Aorta (tissue), 5 donors: ENCODE measurements at places on chromosomes 11 and 22. TPM values are rescaled to one million over a fixed set of nuclear protein-coding genes. Genes with fewer than 3 reads are reported as not detected.
A peak's percentile ranks its signal among the peaks of the same experiment; 100 is the strongest.

Gene RFPL3
- total RNA-seq = not detected

DNA sequence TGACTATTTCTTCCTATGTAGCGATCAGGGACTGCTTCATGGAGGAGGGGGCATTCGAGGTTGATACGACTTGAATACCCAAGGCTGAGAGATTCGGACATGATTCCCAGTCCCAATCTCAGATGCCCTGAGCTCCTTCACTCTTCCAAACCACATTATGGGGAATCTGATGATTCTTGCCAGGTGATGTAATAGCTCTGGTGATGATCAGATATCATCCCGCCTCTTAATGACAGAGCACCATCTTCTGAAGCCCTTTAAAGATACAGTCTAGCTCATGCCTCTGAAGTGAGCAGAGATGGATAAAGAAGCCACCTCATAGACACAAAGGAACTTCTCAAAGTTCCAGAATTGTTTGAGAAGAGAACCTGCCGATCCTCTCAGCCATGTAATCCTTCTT, 8.9 kb upstream of the CLMP start:
- no peak for DNase-seq

- no peak for DNase-seq
These were observed 310.7 kb upstream of the NCAM1 start for GRCh38 chr11:112650527-112650926.

DNA sequence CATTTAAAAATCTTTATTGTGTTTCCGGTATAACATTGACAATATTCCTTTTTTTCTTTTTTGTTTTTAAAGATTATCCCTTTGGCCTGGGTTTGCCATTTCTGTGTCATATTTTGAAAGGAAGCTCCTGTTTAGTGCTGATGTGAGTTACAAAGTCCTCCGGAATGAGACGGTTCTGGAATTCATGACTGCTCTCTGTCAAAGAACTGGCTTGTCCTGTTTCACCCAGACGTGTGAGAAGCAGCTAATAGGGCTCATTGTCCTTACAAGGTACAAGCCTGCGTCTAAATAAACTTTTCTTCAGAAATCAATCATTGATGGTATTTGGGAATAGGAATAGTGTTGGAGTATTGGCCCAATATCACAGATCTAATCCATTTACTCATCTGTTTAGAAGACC, 19.8 kb downstream of the PIWIL4 start:
- no peak for DNase-seq

- DNase-seq = no peak
These were observed at the start of gene TUB for GRCh38 chr11:8080674-8081590. Gene TUB, plus strand, starts transcription at chr11:8081211. Its CDS starts 300 bp downstream, at chr11:8081511.

Gene KCNE3
- 12.5 TPM for total RNA-seq

- DNase-seq = no peak
These were observed 305.9 kb upstream of the MTNR1B start for GRCh38 chr11:92663539-92663938.

Gene LRRC51
- 8.5 TPM for total RNA-seq

GRCh38 chr11:106262852-106263251, 185.4 kb downstream of the AASDHPPT start:
- no peak for DNase-seq

Gene AGBL2
- 2.0 TPM for total RNA-seq

DNA sequence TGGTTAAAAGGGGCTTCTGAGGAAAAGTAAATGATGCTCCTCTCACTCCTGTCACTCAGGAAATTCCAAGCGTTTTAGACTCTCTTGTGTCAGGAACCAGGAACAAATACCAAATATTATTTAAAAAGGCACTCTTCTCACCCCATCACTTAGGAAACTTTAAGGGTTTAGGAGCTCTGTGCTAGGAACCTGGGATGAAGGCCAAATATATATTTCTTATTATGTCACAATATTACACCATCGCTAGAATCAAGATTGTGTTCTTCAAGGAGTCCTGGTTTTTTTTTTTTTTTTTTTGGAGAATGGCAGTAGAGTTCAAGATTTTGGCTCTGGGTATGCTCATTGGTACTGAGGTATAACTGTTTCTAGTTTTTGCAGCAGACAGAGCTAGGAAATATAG, 79.0 kb upstream of the HEPHL1 start:
- no peak for DNase-seq

DNA sequence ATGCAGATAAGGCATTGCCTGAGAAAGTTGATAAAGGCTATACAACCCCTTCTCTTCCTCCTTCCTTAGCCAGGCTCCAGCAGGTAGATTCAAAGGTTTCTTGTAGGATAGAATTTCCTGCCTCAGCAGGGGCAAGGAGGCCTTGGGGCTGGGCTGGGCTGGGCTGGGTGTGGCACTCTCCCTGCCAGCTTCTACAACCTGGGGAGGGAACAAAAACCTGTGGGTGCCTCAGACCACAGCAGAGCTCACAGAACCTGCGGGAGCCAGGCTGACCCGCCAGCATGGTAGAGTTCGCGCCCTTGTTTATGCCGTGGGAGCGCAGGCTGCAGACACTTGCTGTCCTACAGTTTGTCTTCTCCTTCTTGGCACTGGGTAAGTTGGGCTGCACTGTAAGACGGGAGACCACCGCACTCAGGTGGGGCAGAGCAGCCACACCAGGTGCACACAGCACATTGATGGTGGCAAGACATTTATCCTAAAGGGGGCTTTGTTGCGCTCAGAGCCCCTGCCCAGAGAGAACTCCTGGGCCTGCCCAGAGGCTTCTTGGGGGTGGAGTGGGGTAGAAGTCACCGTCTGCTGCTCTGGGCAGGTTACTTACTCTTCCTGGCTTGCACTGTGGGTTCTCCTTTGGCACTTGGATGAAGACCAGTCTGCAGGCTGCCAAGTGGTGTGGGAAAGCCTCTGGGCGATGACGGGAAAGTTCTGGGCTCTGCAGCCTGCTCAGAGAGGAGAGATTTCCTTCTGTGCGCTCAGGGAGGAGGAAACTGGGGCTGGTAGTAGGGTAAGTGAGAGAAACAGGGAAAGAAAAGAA, at the start of gene MOGAT2:
MOGAT2 (plus strand) TSS at position 231 of the 811 bp plus-strand sequence; CDS start at position 282, 51 bp downstream.
- DNase-seq = no peak

DNA sequence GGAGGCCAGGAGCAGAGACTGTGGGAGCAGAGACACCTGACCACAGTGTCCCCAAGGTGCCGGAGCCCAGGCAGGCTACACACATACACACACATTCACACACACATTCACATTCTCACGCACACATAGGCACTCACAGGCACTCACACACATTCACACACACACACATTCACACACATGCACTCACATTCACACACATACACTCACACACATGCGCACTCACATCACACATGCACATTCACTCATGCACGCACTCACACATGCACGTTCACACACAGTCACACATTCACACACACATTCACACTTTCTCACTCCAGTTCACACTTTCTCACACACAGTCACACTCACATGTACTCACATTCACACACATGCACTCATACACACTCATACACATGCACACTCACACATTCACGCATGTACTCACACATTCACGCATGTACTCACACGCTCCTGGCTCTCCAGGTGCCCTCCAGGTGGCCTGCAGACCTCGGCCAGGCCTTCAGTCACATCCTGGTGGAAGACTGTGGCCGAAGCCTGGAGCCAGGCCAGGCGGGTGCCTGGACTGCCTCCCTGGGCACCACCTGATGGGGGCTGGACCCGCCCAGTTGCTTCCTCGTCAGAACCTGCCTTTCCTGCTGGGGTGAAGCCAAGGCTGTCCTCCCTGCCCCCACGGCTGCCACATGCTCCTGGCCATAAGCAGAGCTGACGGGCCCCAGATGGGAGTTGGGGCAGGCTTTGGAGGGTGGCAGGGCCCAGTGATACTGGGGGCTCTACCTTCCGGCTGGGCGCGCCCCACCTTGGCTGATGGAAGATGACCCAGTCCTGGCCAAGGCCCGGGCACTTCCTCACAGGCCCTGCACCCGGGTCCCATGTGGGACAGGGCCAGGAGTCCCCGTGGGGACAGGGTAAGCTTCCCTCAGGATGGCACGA, 89.5 kb downstream of the WNT7B start:
- peak; percentile 72 for DNase-seq

- no peak for DNase-seq
These were observed 3.3 kb upstream of the DDI1 start for GRCh38 chr11:104033134-104033533.

DNA sequence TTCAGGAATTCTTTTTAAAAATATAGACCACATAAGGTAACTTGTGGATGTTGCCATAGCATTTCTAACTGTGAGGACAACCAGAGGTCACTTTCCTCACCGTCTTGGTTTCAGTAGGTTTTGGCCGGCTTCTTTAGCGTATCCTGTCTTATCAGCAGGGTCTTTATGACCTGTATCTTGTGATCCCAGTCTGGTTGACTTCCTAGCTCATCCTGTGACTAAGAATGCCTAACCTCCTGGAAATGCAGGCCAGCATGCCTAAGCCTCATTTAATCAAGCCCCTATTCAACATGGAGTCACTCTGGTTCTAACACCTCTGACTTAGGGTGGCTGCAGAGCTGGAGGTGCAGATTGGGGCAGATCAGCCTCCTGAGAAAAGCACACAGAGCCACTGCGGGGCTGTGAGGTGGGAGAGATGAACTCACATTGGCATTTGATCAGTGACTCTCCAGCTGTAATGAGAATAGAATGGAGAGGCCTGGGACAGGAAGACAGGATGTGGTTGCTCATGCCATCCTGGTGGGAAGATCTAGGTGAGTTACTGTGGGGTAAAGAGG, 41.1 kb upstream of the TOP3B start:
- no peak for DNase-seq

- DNase-seq = no peak
These were observed 610.7 kb downstream of the NTM start for GRCh38 chr11:131980888-131981668.

- DNase-seq = no peak
These were observed 58.3 kb downstream of the SLC22A12 start for GRCh38 chr11:64649291-64649697.

Gene MRPL16
- total RNA-seq = 29.1 TPM

DNA sequence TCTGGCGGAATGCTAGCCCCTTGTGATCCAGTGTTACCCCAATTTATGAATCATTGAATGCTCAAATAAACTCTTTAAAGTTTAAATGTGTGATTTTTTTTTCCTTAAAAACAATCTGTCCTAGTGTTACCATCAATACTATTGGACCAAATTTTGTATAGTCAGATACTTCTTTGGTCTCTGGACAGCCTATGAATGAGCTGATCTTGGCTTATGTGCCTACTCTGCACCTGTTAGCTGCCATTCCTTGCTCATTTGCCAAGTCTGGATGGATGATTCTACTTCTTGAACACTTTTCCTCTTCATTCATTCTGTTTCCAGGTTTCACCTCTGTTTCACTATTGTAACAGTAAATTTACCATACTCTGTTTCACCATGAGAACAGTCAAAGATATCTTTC, 226.5 kb upstream of the ZBED5 start:
- no peak for DNase-seq

GRCh38 chr11:77346906-77347603, 45.6 kb upstream of the GDPD4 start:
- DNase-seq = no peak

Gene SCN4B
- 11.8 TPM for total RNA-seq

GRCh38 chr22:48088926-48089536, 1326.6 kb downstream of the TBC1D22A start:
- no peak for DNase-seq

DNA sequence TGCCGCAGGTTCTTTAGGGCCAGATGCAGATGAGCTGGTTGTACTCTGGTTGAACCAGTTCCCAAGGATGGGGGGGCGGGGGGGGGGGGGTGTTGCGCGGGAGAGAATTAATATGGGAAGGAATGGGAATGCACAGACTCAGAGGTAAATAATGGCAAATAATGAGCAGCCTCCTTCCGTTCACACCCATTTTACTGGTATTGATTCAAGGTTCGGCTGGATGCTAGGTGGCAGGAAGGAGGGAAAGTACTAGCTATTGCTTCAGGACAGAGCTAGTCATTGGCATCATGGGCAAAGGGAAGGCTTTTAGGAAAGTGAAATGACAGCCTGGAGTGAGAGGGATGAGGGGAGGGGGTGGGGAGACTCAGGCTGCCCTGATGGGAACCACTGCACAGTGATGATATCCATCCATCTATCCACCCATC, at the start of gene VSTM5:
VSTM5 (minus strand) TSS at position 25 of the 425 bp plus-strand sequence. CDS start 116 bp downstream, outside the sequence.
- DNase-seq = no peak

GRCh38 chr11:42598341-42598740, 713.5 kb upstream of the API5 start:
- DNase-seq = no peak

GRCh38 chr11:69664901-69665300, 10.3 kb downstream of the LTO1 start:
- DNase-seq = peak; percentile 56

Gene MFNG
- 35.4 TPM for total RNA-seq

Gene OR51B4
- total RNA-seq = not detected

DNA sequence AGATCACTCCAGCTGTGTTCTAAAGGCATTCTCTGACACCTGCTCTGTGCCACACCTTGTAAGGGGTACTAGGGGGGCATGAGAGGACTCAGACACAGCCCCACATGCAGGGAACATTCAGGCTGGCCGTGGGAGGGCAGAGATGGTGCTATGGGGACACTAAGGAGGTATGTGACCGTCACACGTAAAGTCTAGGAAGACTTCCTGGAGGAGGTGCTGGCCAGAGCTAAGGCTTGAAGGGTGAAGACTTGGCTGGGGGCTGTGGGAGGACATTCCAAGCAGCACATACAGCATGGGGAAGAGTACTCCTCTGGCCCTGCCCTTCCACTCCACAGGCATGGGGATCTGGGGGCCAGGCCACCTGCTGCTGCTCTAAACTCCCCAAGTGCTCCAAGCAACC, 48.5 kb upstream of the TCF20 start:
- DNase-seq = no peak

- DNase-seq = no peak
These were observed 121.0 kb downstream of the WNT11 start for GRCh38 chr11:76085270-76085669.

Gene TBX10
- not detected for total RNA-seq

Gene GRIK4
- total RNA-seq = not detected

GRCh38 chr22:24170188-24170587, 11.1 kb upstream of the SUSD2 start:
- DNase-seq = no peak

- no peak for DNase-seq
These were observed 61.1 kb downstream of the FDX1 start for GRCh38 chr11:110490886-110491285.

DNA sequence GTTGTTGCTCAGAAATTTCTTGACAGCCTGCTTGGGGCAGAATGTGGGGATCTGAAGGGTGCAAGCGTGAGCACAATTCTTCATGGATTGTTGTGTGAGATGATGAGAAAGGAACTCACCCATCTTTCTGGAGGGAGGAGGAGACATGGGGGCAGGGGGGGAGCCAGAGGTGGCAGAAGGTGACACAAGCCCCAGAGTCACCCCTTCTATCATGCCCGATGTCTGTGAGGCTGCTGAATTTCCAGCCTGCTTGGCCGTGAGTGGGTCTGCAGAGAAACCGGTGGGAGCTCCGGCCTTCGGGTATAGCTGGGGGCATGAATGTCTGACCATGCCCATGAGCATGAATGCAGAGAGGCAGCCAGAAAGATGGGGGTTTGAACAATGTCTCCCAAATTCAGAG, 870.7 kb downstream of the TBC1D22A start:
- DNase-seq = no peak
